ENCODE measurements at places on chromosomes 2 and 18.

DNA sequence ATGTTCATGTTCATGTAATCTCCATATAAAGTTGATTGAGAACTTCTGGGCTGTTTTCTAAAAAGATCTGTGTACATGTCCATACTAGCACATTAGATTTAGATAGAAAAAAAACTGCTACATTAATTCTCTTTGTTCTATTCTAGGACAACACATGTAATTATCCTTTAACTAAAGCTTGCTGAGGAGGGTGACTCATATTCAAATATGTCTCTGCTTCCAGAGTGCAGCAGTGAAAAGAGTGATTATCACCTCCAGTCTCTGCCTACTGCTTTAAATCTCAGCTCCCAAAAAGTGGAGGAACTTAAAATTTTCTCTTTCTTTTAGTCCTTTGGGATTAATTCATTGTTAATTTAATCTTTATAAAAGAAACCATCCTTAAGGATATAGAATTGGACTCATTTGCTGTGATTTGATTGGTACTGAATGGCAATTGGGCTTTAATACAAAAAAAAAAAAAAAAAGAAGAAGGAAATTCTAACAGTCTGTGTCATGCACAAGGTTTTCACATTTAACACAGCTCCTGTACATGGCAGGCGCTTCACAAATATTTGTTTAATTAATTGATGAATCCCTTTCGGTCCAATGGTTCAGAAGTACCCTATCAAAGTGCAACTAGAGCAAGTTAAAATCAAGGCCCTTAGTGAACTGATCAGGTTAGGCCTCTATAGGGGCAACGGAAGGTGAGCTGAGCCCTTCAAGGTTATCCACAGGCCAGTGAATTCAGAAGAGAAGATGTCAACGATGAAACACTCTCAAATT, 214.0 kb upstream of the KCNJ3 start:
- no peak for DNase-seq

DNA sequence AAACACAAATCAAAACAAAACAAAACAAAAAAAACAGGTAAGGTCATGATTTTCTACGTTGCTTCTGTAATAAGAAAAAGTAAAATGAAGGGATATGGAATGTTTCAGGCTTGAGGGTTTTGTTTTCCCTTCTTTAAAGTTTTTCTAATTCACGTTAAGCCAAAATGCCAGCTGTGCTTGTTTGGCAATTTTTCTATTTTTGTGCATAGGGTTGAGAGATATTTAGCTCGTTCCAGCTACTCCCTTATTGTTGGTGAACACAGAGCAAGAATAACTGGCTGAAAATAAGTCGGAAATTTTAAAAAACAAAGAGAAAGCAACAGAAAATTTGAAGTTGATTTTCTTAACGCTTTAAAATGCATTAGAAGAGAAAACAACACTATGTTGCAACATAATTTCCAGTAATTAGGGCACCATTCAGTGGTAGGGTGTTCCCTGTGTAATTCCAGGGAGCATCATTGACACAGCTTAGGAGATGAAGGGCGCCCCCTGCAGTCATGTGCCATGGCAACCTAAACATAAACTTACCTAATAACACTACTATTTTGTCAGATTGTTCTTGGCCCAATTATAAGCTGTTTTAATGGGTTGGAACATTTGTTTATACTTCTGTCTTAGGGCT, 99.5 kb downstream of the DTNA start:
- DNase-seq, result no peak

GRCh38 chr2:2664989-2665833, 334.1 kb upstream of the MYT1L start:
- DNase-seq, result no peak

- no peak for DNase-seq
These were observed 2.1 kb downstream of the LIPT1 start for GRCh38 chr2:99156891-99157290.

All from cortex of kidney (tissue), 1 donor.